NCI-H2029 (cell line): ENCODE measurements at places on chromosomes 5 and 9.

DNA sequence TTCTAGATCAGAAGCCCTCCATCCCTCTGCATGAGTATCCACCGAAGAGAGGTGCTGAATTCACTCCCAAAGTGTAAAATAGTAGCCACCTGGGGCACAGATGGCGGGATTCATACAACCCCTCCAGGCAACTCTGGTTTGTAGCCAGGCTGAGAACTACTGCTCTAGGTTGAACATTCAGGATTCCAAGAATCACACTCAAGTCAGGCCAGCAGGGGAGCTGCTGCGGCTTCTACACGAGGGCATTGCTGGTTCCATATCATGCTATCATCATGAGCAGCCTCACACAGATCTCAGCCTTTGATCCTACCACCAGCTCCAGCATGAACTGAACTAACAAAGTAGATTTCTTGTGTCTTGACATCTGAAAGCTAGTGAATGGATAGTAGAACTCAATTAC, 367.9 kb downstream of the DIRAS2 start:
- no peak for DNase-seq

DNA sequence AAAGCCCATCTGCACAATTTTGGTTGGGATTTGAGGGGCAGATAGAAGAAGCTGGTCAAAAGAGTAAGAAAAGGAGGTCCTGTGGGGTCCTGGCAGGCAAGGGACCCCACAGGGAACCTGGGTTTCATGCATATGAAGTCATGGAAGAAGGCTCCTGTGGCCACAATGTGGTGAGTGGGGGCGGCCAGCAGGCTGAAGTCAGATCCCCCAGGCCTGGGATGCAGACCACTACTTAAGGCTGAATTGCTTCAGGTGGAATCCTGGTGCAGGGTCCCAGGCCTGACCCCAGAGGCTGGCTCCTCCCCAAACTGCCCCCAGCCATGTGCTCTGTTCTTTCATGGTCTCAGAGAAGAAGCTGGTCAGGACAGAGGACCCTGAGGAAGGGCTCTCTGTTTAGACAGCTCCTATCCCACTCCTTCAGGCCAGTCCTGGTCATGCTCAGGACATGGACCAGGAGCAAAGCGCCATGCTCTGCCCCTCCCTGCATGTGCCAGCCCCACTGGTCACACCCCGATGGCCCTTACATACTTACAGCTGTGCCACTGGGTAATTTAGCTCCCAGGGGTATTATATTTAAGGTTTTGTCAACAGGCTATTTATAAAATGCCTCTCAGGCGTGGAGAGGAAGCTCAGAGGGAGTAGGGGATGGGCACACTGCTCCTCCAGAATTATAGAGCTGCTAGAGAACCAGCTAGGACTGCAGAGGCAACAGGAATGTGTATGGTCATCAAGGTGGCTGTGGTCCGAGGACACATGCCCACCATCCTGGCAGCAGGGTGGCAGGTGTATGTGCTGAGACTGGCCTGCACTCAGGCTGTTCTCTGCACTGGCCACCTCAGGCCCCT, 33.4 kb downstream of the C5orf15 start:
- peak; percentile 16 for DNase-seq

- DNase-seq: no peak
Observed at GRCh38 chr5:84379749-84380148, 4.9 kb downstream of the EDIL3 start.

DNA sequence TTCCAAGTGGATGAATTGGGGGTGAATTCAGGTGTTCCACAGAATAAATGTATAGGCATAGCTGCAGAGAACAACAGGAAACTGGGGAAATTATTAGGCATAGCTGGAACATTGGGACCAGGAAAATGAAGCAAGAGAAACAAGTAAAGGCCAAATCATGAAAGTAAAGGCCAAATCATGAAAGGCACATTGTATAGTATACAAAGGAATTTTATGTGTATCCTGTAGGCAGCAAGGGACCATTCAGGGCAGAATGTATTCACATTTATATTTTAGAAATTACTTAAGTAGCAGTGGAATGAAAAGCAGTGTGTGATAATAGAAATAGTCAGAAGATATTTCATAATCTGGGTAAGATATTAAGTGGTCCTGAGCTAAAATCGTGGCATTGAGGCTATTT, 127.3 kb upstream of the GRHPR start:
- DNase-seq: no peak

- DNase-seq: no peak
Observed at GRCh38 chr9:31520301-31521085, 864.0 kb upstream of the ACO1 start.

- no peak for DNase-seq
Observed at GRCh38 chr9:93786204-93786603, 169.0 kb downstream of the BARX1 start.

GRCh38 chr5:159405611-159406031, 75.3 kb upstream of the IL12B start:
- DNase-seq: no peak

DNA sequence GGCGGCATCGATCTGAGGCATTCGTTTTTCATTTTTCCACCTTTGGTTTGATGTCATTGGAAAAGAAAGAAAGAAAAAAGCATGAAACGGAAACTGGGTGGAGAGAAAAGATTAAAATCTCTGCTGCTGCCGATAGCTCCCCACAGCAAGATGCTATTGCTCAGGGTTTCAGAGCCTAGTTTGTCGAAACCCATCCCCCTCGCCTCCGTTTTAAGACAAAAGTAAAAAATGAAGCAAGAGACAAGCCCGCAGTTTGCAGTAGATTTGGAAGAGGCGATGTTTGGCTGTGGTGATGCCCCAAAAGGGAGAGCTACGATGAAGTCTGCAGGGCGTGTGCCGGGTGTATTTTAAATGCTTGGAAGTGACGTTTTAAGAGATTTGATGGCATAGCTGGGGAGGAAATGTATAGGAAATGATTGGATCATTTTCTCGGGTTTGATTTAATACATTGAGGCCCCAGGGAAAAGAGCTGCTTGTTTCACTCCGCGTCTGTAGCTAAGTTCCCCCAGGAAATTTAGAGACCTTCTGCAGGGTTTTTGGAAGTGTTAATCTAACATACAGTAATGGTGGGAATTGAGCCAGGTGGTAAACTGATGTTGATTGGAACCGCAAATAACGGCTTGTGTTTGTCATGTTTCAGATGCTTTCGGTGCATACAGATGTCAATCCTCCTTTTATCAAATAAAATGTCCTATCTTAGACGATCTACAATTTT, 909 bp downstream of the NDFIP1 start:
- no peak for DNase-seq
